NCI-H2081 (cell line): ENCODE measurements at places on chromosomes 16 and 17.

DNA sequence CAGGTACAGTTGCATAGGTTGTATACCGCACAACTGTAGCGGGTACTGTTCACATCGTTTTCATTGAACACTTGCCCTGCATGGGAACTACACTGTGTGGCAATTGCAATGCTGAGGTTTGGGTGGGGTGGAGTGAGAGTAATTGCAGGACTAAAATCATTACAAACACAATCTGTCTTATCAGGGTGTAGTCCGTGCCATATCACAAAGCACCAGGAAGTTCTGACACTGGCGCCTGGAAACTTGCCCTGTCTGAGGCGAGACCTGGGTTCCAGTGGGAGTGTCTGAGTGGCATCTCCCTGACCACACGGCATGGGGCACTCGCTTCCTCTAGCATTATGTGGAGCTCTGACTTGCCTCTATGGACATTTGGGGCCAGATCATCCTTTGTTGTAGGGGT, 153.4 kb downstream of the RGS9 start:
- DNase-seq = no peak

DNA sequence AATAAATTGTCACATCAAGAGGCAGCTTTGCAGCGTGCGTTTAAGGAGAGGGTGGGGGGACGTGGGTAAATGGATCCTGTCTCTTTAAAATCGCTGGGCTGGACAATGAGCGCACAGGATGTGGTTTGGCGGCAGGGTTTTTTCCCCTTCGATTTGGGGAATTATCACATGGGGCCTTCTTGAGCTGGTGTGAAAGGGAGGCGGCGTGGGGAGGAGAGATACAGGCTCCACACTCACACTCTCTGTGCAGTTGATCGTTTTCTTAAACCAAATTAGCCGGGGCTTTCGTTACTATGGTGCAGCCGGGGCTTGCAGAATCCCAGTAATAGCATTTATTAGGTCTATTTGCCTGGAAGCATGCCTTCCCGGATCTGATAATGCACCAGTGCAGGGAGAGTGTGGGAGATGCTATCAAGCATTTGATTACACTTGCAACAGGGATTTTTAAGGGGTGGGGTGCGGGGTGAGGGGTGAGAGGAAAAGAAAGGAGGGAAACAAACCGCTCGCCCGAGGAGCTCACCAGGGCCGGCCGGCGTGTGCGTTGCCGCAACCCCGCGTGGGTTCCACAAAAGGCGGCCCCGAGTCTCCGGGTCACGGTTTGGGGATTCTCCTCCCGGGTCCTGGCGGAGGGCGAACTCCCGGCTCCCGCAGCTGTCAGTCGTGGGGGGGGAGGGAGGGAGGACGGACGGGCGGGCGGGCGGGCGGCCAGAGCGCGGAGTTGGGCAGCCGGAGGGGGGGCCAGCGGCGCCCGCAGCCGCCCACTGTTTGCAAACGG, 58.8 kb upstream of the GSE1 start:
- DNase-seq = peak; percentile 64

DNA sequence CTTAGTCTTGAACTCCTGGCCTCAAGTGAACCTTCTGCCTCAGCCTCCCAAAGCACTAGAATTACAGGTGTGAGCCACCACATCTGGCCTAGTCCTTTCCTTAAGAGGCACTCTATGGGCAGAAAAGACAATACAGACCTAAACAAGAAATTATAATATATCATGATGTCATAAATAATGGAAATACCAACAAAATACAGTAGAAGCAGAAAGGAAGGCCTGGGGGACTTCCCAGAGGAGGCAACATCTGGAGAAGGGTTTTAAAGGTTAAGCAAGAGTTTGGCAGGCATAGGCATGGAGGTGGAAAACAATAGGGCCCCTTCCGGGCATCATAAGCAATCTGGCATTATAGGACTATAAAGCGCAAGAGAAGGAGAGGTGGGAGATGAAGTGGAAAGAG, 24.9 kb upstream of the GNA13 start:
- DNase-seq = no peak

DNA sequence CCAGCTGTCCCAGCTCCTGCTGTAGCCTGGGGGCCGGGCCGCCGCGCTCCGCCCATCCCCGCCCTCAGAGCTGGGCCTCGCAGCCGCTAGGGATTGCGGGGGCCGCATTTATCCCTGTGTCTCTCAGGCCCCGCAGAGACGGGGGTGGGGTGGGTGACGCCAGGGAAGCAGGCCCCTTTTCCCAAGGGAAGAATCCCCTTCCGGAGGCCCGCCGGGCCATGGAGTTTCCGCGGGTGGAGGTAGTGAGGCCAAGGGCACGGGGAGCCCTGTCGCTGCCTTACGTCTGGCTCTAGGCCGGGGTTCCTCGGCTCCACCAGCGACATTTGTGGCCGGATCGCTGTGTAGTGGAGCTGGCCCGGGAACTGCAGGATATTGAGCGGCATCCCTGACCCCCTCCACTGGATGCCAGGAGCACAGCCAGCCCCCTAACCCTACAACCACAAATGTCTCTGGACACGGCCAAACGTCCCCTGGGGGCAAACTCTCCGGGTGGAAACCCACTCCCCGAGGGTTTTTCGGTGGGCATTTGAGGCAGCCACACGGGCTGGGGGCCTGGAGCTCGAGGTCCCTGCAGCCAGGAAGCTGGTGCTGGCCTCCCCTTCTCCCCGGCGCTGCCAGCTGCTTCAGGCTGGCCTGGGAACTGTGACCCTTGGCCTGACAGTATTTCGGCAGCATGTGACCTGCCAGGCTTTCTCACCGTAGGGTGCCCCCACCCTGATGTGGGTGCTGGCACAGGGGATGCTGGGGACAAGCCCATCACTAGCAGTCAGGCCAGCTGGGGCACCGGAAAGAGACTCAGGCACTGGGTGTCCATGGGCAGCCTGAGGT, 12.0 kb upstream of the CD300A start:
- DNase-seq = peak; percentile 83

DNA sequence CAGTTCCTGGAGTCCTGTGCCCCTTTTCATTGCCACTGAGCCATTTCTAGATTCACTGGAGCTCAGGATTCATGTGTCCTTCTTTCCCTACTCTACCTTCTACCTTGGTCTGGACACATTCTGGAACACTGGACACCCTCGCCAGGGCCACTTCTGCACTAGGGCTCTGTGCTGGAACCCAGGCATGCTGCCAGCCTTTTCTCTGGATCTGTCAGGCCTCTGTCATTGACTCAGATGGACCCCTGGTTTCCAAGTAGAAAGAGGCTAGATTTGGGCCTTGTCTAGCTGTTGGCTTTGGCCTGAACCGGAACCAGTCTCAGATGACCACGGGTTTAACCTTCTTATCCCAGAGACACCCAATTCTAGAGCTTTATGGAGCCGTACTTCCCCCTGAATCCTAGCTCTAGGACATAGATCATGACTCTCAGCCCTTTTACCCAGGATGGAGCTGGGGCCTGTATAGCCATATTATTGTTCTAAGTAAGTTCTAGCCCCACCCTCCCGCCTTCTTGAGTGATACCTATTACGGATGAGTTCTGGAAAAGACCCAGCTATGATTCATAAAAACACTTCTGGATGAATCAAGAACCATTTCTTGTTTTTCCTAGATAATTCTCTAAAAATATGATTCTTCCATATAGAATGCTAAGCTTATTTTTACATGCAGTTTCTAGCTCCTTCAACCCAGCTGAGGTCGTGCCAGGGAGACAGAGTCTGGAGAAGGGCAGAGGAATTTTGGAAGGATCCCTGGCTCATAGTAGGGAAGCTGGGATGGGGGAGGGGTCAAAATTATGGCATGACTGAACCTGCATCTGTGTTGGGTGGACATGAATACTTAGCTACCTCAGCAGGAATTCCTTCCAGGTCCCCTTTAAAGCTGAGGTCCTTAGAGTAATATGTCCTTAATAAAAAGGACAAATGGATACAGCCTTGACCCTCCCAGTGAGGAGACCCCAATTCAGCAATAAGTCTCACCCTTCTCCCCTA, 1.1 kb upstream of the CHRNB1 start:
- no peak for DNase-seq

DNA sequence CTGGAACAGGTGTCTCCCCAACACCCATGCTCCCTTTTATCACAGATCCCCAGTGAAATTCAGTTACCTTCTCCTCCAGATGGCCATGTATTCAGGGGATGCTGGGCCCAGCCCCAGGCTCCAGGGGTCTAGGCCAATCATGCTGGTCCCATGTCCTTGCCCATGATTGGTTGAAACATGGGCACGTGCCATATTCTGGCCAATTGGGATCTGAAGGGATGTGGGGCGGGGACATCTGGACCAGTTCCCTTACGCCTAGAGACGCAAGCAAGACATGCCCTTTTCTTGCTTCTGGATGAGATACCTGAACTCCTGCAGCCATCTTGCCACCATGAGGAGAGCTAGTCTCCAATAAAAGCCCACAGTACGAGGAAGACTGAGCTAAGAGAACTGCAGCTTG, 31.0 kb upstream of the ST6GALNAC1 start:
- DNase-seq = no peak

- DNase-seq = peak; percentile 92
These were observed 62.9 kb downstream of the ADCY9 start for GRCh38 chr16:4053301-4053845.

DNA sequence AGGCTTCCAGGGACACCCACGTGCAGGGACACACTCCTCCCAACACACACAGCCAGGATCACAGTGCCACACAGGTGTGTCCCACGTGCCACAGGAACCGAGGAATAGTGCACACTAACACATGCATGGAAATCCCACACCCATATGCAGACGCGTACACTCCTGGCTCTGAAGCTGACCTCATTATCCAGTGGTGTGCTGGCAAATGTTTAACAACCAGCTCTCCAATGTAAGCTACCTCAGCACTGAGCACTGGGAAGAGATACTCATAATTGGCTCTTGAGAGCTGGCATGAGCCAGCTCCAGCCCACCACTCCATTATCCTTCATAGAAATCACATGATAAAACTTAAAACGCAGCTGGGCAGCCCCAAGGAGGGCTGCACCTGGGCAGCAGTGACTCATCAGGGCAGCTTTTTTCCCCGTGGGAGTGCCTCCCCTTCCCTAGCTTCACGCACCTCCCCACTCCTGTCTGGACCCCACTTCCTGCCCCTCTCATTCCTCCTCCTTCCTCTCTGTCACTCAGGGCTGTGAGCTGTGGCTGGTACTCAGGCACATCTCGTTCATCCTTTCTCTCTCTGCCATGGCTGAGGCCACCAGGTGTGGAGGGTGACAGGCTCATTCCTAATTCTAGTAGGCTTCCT, 14.9 kb upstream of the TBX21 start:
- DNase-seq = no peak

GRCh38 chr17:43020030-43020621, 2.1 kb downstream of the VAT1 start:
- DNase-seq = no peak

DNA sequence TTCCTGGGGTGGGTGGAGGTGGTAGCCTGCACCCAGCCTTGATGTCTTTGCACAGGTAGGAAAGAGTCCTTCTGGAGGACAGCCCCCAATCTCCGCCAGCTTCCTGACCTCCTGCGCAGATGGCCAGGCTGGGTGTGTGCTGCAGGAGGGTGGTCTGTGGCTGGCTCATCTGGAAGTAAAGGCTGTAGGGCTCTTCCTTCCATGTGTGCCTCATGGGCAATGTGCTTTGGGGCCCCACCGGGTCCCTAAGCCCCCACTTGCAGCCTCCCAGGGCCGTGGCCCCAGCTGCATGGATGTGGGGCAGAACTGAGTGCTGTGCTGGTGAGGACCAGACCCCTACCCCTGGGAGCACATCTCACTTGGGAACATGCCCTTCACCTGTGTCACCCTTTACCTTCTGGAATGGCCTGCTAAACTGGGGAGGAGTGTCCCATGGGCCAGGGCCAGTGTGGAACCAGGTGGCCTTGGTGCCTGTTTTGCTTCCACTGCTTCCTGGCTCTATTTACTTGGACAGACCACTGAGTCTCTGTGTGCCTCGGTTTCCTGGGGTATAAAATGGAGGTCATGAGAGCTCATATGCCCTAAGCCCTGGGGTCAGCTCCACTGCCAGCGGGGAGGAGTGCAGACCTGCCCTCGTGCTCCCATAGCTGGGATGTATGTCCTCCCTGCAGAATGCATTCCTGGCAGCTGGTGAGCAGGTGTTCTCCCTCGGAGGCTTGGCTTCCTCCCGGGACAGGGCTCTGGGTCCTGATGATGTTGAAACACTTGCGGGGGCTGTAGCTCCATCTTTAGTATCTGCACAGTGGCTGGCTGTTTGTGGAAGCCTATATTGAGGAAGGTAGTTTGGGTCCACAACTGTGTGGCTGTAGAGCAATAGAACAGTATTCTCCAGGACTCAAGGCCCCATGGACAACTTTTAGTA, 18.0 kb downstream of the MPRIP start:
- DNase-seq = no peak

DNA sequence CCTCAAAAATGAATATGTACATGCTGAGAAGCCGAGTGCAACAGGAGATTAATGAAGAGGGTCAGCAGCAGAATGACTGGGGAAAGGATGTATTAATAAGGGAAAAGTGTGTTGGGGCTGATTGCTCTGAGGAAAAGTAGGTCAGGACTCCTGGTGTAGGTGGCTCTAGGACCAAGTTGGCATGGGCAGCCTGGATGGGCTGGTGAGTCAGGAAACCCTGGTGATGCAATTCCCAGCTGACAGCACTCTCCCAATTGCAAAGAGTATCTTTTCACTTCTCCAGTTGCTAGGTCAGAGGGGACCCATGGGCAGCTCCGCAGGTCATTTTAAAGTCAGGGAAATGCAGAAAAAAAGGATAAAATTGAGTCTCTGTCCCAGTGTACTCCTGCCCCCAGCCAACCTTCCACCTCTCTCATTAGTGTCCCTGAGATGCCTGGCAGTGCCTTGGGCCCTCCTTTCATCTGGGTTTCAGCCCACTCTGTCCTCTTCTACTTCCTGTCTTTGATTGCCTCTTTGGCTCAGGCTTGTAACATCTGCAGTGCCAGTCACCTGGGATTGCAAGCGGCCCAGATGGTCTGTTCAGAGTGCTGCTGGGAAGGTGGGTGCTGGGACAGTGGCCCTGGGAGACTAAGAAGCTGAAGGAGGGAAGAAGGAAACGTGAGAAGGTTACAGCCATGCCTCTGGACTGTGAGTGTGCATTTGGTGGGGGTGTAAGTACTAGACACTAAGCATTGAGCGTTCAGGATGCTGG, 2177.2 kb downstream of the TP53TG3F start:
- DNase-seq = no peak

- no peak for DNase-seq
These were observed 67.1 kb downstream of the CYLD start for GRCh38 chr16:50808929-50809538.

DNA sequence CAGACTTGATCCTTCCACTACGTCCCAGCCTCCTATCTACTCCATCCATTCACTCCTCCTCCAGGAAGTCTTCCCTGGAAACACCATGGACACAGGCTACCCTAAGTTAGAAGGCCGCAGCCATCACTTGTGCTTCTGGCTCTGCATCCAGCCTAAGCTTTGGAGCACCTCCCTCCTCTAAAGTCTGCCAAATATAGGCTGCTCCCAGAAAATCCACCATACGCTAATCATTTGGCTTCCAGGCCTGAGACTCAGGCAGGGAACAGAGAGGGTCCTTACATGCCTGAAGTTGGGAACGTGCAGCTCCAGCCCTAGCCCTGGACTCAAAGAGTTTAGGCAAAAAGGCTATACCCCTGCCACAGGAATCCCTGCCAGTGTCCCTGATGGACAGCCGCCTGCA, 6.7 kb downstream of the PCGF2 start:
- DNase-seq = no peak
